GM03348 (cell line): ENCODE measurements at places on chromosomes 7 and 10.

- no peak for DNase-seq
These were observed 668.2 kb upstream of the IGFBP3 start for GRCh38 chr7:46589286-46589685.

DNA sequence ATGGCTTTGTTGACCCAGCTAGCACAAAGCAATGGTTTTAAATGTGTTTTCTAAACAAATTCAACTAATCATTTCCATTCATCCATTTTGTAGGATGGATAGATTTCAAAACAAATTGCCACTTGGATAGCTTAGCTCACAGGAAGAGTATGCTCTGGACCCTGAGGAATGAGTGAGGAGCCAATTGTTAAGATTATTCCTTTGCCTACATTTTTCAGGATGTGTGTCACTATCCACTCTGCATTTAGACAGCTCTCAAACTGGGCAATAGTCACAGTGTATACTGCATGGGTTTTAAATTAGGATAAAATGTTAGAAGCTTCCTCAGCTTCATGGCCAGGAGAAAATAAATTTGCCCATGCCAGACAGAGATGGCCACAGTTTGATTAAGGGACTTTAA lies 605.6 kb upstream of the TEX47 start:
- DNase-seq, result no peak

DNA sequence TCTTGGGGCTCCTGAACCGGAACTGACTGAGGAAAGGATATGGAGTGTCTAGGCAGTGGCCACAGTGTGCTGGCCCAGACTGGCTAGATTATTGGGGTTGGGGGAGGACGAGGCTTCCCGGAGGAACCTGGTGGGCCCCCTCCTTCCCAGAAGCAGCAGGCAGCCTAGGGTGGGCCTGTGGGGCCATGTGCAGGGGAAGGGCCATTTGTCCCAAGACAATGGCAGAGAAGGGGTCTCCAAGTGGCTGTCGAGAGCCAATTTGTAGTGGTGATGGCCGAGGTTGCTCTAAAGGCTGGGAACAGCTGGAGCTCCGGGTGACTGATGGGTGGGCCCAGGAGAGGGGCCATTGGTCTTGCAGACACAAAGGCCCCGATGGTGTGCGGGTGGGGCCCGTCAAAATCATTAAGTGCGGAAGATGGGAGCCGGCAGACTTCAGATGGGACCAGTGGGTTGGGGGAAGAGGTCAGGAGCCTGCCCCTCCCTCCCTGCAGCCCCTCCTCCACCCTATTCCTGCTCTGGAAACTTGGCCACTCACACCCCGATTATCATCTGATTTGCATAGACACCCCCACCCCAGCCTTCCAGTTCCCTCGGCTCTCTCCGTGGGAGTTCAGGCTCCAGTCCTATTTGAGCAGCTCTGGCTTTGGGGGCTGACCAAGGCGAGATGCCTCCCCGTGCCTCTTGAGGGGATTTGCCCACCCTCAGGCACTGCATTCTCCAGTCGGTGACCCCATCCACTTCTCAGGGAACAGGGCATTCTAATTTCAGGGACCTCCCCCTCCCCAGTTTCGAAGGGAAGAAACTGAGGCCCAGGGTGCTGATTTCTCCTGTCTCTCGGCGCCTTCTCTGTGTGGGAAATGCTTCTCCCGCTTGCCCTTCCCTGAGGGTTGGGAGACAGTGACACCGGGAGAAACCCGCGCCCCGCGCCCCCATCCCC lies 36.0 kb upstream of the PAX2 start:
- DNase-seq, result no peak

- DNase-seq, result no peak
These were observed 7.0 kb downstream of the ANXA7 start for GRCh38 chr10:73406846-73407245.

DNA sequence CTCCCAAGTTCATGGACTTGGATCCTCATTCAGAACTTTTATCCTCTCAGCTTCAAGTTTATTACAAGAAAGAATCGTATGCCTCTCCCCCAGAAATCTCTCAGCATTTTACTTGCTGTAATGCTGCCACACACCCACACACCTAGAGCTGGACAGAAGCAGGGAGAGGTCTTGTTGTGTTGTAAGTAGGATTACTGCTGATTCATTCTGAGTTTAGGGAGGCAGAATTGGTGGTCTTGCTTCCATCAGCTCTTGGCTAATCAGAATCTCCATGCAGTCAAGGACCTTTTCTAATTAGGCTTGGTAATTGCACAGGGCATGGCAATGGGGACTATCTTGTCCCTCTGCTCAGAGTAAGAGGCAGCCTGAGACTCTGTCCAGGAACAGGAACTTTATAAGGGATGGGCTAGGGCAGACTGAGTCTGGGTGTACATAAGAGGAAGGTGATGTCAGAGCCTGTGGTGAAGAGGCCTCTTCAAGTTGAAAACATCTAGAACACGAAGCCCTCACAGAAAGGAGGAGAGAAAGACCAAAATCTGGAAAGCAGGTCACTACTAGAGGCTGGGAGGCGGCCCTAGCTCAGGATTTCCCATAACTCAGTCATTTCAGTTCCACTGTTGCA lies 7.0 kb upstream of the PTPRE start:
- DNase-seq, result no peak

- DNase-seq, result no peak
These were observed 8.1 kb downstream of the MKLN1 start for GRCh38 chr7:131335639-131336381.

- DNase-seq, result peak; percentile 83
These were observed 9.3 kb upstream of the TMEM270 start for GRCh38 chr7:73851410-73852338.

DNA sequence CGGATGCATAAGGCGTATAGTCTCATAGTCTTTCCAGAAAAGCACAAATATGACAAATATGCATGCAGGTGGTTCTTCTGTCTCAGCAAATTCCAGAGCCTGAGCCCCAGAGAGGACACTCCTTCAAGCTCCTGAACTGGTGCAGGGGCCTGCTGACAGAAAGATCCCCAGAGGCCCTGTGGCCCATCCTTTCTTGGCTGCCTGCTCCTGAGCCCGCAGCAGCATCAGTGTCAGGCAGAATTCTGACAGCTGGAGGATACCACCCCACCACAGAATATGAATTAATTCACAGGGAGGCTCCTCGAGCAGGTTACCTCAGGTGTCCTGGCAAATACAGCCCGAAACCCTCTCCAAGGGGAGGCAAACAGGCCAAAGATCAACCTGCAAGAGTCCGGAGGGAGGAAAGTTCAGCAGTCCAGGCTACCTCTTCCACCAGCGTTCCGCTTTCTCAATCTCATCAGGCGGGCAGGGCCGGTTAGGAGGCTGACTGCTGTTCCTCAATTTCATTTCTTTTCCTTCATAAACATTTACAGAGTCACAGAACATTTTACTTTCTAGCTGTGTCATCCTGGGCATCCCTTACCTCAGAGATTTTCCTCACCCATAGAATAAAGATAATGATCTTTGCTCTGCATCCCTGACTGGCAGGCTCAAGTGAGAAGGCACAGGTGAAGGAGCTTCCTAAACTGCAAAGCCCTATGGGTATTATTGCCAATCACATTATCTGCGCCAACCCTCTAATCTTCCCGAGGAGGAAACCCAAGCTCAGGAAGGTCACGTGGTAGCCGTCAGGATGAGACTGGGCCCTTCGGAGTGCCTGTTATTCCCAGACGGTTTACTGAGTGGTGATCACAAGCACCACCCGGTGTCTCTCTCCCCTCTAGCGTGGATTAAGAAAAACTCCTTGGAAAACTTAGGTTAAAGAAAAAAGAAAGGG lies 1.4 kb downstream of the DNAJB12 start:
- DNase-seq, result peak; percentile 58

DNA sequence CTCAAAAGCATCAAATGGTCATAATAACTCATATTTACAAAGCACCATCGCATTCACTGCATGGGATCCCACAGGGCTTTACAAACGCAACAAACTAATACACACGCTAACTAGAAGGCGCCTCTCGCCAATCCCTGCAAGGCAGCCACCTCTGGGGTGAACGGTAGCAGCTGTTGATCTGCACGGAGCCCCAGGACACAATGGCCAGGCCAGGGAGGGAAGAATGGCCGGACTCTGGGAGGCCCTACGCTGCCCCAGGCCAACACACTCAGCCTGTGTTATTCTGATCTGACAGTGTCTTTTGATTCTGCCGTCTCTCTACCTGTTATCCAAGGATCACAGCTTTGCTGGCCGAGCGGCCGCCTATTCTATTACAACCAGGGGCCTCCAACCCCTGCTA lies 41.8 kb downstream of the HABP2 start:
- no peak for DNase-seq

- DNase-seq, result no peak
These were observed 418.2 kb downstream of the TYW1 start for GRCh38 chr7:67414858-67415257.

GRCh38 chr10:2834214-2834613 lies 233.1 kb upstream of the PFKP start:
- DNase-seq, result no peak

- DNase-seq, result no peak
These were observed 16.1 kb upstream of the DMBT1 start for GRCh38 chr10:122544493-122544892.

GRCh38 chr10:58052772-58053171 lies 214.9 kb downstream of the IPMK start:
- no peak for DNase-seq

- peak; percentile 93 for DNase-seq
These were observed 1.1 kb upstream of the GPER1 start for GRCh38 chr7:1086588-1087464.

- peak; percentile 45 for DNase-seq
These were observed 79.1 kb downstream of the NAMPT start for GRCh38 chr7:106205621-106206222.

GRCh38 chr10:13877154-13877909 lies 290.6 kb downstream of the PRPF18 start:
- peak; percentile 61 for DNase-seq

DNA sequence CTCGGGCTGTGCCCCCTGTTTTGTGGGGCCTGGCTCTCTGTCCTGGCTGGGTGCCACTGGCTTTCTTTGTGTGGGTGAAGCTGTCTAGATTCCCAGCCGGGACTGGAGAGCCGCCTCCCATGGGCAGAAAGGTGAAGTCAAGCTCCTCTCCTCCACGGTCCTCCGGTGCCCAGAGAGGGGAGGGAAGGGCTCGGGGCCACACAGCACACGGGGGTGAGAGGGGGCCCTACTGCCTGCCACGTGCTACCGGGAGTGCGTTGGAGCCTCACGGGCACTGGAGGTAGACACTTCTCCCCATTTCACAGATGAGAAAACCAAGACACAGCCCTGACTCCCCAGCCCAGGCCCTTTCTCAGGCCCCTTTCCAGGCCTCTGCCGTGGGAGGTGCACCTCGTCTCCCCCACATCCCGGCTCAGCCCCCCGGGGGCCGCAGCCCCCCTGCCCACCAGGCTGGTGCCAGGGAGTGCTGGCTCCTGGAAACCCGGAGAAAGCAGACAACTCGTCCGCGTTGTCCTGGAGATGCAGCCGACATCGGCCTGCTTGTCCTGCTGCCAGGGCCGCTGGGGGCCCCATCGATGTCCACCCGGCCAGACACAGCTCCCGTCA lies 55.8 kb downstream of the UNCX start:
- no peak for DNase-seq

DNA sequence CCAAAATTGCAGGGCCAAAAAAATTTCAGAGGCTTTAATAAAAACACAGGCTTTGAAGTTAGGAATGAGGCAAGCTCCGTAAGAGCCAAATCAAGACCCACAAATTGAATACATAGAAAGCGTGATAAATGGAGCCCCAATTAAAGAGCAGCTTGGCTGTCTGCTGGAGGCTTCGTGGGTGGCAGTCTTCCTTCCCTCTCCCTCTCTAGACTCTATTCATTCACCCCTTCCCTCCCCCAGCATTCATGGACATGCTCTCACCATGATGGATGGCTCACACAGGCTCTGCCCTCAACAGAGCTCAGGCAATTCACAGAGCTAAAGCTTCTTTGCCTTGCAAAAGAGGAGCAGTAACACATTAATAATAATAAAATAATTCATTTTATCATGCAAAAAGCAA lies 214.1 kb downstream of the HERPUD2 start:
- DNase-seq, result no peak

GRCh38 chr7:14717816-14718215 lies 184.7 kb downstream of the DGKB start:
- DNase-seq, result peak; percentile 34

DNA sequence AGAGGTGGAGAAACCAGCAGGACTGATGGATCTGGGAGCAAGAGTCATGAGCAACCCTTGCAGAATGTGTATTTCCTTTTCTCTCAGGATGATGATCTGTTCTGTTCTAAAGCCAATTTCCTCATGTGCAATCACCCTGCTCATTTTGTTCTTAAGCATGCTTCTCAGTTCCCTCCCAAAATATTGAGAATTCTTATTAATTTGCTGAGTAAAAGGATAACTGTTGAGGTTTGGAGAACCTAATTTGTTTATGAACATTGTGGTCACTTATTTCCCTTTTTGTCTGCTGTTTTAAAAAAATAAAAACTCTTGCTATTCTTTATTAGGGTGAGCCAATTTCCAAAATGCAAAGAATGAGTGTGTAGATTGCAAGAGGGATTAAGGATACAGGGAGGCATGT lies 106.8 kb downstream of the APBB1IP start:
- peak; percentile 27 for DNase-seq

DNA sequence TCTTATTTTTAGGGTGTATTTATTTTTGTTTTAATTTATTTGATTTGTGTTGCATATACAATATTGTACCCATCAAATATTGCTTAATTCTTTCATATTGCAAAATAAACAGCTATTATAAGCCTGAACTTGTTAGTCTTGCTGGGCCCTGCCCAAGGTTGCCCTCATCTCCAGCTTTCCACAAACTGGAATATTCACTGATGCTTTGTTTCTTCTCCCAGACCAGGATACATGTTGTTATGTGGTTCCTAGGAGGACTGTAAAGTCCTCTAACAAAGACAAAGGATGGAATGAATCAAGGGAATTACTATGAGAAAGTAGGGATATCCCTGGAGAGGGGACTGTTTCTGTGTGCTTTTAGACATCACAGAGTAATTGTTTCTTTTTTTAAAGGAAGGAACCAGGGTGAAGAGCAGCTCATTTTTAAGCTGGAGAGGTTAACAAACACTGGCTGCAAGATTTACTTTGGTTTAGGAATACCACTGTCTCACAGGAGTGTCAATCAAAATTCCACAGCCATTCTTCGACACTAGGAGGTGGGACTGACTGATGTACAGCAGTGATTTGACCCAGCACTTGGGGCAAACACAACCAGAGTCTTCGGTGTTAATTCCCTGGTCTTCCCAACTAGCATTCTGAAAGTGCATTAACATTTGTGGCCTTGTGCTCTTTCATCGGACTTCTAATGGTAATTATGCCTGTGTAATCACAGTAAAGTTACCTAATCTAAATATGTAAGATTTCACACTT lies 14.8 kb upstream of the CD36 start:
- DNase-seq, result no peak

DNA sequence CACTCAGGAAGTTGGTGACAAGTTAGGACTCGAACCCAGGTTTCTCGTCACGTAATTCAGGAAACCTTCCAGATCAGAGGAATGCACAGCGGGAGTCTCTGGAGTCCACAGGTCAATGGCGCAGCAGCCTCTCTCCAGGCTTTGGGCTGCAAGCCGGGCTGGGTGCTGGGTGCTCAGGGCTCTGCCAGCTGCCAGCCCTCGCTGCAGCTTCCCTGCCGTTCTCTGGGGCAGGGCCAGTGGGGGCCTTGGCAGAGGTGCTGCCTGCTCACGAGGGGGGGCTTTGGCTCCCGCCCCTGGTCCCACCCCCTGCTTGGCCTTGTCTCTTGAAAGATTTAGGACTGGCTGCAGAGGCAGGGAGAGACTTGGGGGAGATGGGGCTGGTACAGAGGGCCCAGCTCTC lies at the start of gene TACR2:
Gene TACR2, minus strand, starts transcription at position 224 of the 400 bp plus-strand sequence. CDS start 595 bp downstream, outside the sequence.
- no peak for DNase-seq

- no peak for DNase-seq
These were observed 6.4 kb downstream of the NAPEPLD start for GRCh38 chr7:103142494-103142893.

GRCh38 chr10:16105082-16105481 lies 244.8 kb upstream of the MINDY3 start:
- no peak for DNase-seq

- DNase-seq, result no peak
These were observed 88.8 kb downstream of the KMT2E start for GRCh38 chr7:105102557-105103352.
